ENCODE measurements at places on chromosomes 5 and 9.

GRCh38 chr5:52804387-52804791, 16.7 kb downstream of the ITGA1 start:
- DNase-seq: no peak

- DNase-seq: no peak
Observed at GRCh38 chr9:120729791-120730241, 15.5 kb upstream of the MEGF9 start.

GRCh38 chr5:112154940-112155686, 264.0 kb downstream of the EPB41L4A start:
- no peak for DNase-seq

GRCh38 chr5:73709536-73710129, 83.6 kb downstream of the ARHGEF28 start:
- DNase-seq: no peak

GRCh38 chr9:121937240-121937639, 155.9 kb downstream of the TTLL11 start:
- no peak for DNase-seq

GRCh38 chr5:55622460-55622859, 87.7 kb upstream of the PLPP1 start:
- no peak for DNase-seq

DNA sequence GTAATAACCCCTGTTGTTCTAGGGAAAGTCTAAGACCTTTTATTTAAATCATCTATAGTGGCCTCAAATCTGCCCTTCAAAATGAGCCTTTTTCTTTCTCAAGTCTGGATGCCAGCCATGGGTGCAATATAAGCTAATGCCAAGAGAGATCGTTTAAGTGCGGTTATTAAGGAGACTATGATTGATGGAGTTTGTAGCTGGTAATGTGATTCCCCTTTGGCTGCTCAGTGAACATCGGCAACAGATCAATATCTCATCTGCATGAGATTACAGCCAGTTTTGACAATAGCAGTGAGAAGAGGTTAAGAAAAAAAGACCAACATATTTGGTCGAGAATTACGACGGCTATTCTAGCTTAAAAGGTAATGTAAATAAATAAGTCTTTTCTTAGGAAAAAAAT, 1049.4 kb upstream of the NUDT12 start:
- DNase-seq: no peak

DNA sequence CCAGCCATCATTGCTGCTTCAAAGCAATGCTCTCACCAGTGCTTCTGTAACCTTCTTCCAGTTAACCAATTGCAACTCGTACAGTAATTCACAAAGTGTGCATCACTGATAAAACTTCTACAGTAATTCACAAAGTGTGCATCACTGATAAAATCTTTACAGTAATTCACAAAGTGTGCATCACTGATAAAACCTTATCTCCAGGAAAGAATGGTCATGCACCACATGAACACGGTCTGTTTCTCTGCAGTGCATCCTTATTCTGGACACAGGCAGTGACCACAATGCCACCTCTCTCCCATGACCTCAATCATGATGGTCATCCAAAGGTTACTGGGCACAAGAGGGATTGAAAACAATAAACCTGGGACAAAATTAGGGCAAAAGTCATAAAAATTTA, 153.6 kb downstream of the TSSK1B start:
- no peak for DNase-seq

GRCh38 chr5:177109810-177110209, 23.1 kb downstream of the FGFR4 start:
- no peak for DNase-seq

- peak; percentile 38 for DNase-seq
Observed at GRCh38 chr9:120931231-120932085, 4.9 kb upstream of the TRAF1 start.

- DNase-seq: no peak
Observed at GRCh38 chr5:178246624-178247279, 14.2 kb upstream of the PHYKPL start.

GRCh38 chr9:14989811-14990210, 79.6 kb upstream of the FREM1 start:
- DNase-seq: no peak

DNA sequence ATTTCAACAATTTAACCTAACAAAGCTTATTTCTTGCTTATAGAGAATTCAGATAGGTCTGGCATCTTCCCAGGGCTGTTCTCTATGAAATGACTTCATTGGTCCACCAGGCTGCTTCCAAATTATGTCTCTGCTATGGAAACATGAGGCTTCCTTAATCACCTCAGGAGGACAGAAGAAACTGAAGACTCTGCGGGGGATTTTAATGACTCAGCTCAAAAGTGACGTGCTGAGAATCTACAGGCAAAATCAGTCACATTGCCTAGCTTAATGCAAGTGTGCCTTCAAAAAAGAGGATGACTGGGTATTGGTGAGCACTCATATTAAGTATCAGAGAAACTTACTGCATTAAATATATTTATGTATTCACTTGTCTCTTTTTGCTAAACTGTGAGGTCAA, 315.5 kb upstream of the RGMB start:
- DNase-seq: no peak

DNA sequence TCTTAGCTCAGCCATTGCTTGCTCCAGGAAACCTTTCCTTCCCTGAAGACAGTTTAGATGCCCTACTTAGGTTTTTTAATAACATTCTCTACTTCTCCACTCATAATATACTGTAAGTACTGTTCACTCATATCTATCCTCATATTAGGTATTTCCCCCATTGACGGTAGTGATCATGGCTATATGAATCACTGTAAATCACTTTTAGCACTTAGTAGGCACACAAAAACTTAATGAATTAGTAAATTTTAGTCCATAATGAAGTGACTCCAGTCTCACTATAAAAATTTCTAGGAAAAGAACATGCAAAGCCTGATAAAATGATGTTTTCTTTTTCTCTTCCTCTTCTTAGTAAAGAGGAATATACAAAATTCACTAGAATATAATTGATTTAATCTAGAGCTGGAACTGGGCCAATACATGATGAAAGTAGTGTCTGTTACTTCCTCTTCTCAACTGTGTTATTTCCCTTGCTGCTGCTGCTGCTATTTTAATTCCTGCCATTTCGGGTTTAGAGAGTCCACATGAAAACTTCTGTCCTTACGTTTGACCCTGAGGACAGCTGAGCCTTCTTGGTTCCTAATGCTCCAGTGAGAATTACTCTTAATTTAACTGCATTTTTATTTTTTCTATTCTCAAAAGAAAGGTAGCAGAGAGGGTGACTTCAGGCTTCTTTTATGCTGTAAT, 73.5 kb downstream of the LNPEP start:
- no peak for DNase-seq

- DNase-seq: no peak
Observed at GRCh38 chr5:8727396-8727795, 818.5 kb downstream of the SEMA5A start.

DNA sequence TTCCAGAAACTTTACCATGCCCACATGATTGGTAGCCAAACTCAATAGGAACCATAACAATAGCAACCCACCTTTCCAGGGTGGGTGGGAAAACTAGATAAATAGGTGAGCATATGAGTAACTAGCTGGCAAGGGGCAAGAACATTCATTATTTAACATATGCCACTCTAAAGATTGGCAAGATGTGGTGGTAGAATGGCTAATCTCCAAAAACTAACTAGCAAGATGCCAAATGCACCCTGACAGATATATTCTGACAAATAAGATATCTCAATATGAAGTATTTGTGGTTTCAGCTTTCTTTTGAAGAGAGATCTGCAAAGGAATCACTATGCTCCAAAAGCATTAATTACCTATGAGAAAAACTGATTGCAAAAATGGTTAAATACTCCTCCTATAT, 895.6 kb downstream of the TLE1 start:
- no peak for DNase-seq

- no peak for DNase-seq
Observed at GRCh38 chr9:120698766-120699165, 15.5 kb downstream of the MEGF9 start.

DNA sequence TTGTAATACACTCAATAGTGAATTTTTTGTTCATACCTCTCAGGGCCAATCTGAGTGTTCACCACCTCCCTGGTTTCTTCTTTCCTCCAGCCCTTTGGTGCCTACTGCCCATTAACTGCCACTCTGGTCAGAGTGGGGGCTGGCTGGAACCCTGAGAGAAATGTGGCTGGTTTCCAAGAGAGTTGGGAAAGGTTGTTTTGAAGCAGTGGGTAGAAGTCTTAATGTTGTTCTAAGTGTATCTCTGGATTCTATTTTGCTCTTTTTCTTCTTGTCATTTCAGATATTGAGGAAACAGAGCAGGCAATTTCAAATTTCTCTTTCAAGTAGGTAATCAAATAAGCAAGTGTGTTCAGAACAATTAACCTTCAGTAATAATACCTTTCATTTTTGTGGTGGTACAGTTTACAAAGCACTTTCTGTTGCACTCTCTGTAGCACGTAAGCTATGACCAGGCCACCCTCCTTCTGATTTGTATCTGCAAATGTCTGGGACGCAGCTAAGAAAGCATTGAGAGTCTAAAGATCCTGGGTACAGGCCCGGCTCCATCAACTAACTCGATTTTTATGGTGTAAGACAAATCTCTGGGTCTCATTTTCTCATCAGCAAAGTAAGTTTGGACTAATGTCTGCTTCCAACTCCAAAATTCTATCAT, 8.4 kb downstream of the SLC1A3 start:
- no peak for DNase-seq

DNA sequence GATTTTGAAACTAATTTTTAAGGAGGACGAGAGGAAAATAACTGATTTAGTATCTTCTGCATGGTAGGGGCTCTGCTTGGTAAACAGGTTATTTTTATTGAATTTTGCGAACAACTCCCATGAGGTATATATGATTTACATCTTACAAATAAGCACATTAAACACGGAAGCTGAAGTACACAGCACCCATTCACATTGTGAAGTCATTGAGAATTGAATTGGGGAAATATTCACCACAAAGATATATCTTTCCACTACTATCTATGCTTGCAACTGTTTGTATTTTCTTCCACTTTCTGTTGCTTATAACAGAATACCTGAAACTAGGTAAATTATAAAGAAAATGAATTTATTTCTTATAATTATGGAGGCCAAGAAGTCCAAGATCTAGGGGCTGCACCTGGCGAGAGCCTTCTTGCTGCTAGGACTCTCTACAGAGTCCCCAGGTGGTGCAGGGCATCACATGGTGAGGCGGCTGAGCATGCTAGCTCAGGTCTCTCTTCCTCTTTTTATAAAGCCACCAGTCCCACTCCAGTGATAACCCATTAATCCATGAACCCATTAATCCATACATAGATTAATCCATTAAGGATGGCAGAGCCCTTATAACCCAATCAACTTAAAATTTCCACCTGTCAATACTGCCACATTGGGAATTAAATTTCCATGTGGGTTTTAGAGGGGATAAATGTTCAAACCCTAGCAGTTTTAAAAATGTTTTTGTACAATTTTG, 79.0 kb upstream of the ZNF608 start:
- no peak for DNase-seq

DNA sequence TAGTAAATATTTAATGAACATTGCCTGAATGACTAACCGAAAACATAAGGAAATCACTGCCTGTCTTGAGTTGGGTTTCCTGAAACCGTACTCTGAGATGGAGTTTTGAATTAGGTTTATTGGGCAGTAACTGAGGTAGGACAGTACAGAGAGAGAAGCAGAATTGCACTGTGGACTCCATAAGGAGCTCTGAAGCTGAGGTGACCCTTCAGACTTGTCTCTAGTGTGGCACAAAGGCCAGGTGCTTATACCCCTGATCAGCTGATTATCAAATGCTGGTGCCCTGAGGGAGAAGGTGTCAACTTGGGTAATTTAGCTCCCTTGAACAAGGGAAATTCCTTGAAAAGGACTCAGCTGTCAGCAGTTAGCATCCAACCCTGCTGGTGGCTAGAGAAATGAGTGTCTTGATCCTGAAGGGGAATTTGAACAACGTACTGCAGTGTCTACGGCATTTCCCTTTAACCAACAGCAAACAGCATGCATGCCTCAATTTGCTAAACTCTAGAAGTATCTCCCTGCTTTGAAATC, 135.0 kb upstream of the SMARCA2 start:
- no peak for DNase-seq

DNA sequence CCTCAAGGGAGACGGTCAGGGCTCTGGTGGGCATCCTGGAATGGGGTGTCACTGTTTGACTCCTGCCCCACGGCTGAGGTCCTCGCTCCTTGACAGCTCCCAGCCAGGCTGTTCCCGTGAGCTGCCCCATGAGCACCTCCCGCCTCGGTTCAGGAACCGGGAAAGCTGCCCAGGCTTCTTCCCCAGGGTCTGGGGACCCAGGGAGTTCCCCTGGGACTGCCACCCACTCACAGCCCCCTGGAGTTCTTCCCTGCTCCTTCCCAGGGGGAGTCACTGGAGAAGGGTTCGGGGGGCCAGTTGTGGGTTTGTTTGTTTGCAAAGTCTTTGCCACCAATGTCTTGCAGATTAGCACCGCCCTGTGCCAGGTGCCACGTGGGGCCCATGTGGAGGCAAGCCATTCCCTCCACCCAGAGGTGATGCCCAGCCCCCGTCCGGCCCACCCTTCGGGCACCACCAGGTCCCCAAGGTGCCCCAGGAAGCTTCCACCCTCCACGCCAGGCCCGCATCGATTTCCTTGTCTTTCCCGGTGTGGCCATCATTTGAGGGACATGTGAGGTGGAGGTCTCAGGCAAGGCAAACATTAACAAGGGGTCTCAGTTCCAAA, 1.3 kb downstream of the PLPP7 start:
- DNase-seq: no peak

GRCh38 chr5:38598994-38599617, 42.7 kb upstream of the LIFR start:
- DNase-seq: no peak

DNA sequence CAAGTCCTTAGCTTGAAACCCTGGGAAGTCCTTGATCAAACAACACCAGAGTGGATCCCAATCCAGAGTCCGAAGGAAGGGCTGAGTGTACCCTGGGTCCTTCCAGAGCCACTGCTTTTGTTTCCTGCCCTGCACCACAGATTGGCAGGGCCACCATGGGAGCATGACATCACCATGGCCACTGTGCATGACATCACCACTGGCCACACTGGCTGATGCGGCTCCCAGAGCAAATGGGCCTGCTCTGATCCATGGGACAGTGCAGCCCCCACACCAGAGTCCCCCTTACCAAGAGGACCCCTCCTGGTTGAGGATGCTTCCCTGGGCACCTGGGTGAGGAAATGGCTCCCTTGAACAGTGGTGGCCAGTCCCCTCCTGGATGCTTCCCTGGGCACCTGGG, 9.9 kb downstream of the SLC6A3 start:
- no peak for DNase-seq

GRCh38 chr5:72451741-72452505, 55.3 kb downstream of the ZNF366 start:
- no peak for DNase-seq

DNA sequence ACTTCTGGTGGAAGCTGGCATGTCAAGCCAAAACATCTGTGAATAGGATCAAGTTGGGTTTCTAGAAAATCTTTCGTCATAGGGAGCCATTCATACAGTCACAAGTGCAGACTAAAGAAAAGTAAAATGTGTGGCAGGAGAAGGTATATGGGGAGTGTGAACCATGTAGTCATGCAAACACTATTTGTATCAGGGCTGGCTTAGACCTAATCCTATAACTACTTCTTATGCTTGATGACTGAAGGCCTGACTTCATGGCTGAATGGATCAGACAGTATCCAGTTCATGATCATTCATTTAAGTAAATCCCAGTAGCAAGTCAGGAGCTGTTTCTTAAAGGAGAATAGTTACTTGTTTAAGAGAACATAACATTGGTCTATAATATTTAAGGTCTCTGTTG, 63.8 kb upstream of the DAPK1 start:
- no peak for DNase-seq

GRCh38 chr9:97315550-97315949, 8.1 kb downstream of the CCDC180 start:
- no peak for DNase-seq

GRCh38 chr9:130607640-130608420, 28.5 kb downstream of the FUBP3 start:
- no peak for DNase-seq
